Right ventricle myocardium inferior (tissue), 1 donor: ENCODE measurements at places on chromosomes 4 and X.

- no peak for DNase-seq
Observed at GRCh38 chr4:77354550-77354949, 197.5 kb downstream of the CCNG2 start.

DNA sequence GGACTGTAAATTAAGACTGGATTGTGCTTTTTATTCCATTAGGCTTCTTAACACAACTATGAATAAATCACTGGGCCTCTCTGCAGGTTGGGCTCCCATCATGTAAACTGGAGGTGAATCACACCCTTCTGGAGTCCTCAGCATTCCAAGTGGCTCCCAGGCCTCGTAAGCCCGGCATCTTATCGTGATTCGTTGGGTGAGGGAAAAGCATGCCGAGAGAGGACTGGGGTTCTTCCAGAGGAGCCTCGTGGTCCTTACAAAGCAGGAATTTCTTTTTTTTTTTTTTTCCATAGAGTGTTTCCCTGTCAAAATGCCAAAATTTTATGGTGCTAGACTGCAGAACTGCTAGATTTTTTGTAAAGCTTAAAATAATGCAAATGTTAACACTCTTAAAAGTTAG is 20.0 kb downstream of the CLDN22 start:
- no peak for DNase-seq

- DNase-seq: no peak
Observed at GRCh38 chr4:24335616-24336015, 248.7 kb downstream of the DHX15 start.

GRCh38 chrX:105273326-105273725 is 52.8 kb upstream of the TEX13A start:
- DNase-seq: no peak

DNA sequence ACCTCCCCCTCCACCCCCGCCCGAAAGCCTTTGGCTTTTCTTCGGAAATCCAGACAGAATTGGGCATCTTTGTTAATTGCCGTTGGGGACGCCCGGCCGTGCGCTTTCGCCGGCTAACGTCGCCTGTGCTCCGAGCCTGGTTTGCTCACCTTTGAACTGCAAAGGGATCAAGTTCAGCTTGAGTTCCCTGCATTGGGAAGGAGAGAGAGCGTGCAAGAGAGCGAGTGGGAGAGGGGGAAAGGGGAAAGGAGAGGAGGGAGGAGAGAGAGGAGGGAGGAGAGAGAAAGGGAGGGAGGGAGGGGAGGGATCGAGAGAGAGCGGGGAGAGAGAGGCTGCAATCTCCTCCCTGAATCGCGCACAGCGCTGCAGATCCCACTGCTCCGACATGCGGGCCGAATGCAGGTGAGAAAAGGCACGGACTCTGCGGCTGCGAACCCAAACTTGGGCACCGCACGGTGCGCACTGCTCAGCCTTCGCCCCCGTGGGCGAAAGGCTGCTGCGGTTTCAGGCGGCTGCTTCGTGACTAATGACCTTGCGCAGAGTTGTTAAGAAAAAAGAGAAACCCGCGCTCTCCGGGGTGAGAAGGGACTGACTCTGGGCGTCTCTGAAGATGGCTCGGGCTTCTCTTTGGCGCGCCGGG is at the start of gene PCDH7:
Gene PCDH7 (plus strand): TSS at position 349 of the 640 bp plus-strand sequence. CDS start 1,054 bp downstream, outside the sequence.
- DNase-seq: peak; percentile 69

DNA sequence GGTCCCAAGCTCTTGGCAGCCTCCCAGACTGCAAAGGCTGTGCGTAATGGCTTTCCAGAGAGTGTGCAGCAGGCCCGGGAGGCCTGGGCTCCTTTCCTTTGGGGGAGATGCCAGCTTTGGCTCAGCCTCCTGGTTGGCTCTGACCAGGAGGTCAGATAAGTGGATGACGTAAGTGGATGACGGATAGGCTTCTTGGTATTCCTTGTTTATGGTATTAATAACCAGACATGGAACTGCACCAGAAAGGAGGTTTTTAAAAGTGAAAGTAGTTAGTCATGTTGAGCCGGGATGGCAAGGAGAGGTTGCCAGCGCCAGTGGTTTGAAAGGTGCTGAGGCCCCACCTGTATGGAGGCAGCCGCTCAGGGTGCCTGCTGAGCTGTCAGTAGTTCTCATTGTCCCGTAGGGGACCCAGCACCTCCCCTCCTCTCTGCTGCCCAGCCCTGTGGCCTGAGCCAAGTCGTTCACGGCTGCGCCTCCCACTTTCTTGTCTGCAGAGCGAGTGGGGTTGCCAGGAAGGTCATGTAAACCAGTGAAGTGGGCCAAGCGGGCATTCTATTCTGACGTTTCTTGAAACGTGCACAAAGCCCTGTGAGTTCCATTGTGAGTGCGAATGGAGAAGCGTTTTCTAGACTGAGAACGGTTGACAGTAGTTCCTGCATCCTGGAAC is 28.7 kb upstream of the STOX2 start:
- DNase-seq: peak; percentile 88

- DNase-seq: no peak
Observed at GRCh38 chrX:39445336-39445735, 644.1 kb downstream of the MID1IP1 start.

DNA sequence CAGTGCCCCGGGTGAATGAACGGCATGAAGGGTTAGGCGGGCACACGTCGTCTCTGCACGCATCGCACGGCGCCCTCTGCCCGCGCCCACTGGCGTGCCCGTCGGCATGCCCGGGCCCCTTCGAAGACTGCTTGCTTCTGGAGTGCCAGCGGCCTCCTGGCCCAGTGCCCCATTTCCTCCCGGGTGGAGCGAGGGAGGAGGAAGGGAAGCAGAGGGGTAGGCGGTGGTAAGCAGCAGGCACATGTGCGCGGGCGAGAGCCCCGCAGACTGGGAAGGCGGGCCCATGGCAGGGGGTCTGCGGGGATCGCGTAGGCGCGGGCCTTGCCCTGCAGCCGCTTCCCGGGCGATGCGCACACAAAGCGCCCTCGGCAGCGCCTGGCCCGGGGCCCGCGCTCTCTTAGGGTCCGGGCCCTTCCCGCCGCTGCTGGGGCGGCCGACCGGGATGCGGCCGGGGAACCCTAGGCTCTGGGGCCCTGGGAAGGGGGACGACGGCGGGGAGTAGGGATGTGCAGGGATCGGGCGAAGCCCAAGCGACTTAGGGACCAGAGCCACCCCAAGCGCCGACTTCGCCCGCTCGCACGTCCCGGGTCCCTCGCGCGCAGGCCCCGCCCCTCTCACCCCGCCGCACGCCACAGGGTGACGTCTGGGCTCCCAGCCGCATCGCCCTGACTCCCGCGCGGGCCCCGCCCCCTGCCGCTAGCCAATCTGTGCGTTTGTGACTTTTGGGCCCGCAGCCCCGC is 866 bp upstream of the EMD start:
- DNase-seq: peak; percentile 81

- DNase-seq: no peak
Observed at GRCh38 chr4:75741027-75741426, 16.6 kb downstream of the USO1 start.

DNA sequence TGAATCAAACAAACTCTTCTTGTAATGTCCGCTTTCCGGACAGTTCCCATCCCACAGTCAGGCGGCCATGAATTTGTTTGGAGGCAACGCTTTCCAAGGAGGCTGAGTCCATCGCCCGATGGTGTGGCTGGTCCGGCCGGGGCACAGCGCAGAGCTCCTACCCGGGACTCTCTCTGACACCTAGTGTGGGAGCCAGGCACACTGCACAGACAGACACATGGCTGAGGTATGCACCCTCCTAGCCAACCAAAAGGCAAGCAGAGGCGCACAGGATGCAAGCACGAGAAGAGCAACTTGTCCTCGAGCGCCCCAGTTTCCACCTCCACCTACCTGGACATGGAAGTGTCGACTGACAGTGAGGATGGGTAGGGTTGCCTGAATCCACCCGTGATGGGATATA is 87.5 kb downstream of the LEF1 start:
- no peak for DNase-seq

DNA sequence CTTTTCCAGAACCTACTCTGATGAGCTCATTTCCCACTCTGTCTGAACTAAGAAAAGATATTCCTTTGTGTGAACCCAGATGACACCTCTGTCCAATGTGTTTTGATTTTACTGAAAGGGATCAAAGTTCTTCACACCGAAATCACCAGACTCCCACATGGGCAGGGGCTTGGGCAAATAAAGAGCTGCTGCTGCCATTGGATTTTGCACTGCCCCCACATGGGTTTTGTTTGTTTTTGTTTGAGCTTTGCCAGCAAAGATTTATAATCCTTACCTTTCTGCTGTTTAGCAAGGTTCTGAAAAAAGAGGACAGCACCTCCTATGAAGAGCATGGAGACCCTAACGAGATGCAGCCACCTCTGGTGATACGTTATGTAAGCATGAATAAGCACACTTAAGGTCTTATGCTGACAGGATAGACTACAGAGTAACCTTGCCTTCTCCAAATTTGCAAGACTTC is 44.3 kb downstream of the HSD17B13 start:
- DNase-seq: no peak

DNA sequence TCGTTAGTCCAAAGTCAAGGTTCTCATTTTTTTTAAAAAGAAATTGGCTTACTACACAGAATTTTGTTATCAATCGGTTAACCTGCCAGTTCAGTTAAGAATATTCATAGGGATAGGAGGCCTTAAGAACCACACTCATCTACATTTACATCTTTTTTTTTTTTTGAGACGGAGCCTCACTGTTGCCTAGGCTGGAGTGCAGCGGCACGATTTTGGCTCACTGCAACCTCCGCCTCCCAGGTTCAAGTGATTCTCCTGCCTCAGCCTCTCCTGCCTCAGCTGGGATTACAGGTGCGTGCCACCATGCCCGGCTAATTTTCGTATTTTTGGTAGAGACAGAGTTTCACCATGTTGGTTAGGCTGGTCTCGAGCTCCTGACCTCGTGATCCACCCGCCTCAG is 33.7 kb downstream of the ABCE1 start:
- DNase-seq: no peak

GRCh38 chr4:169557061-169557636 is 55.2 kb downstream of the NEK1 start:
- DNase-seq: no peak

- DNase-seq: no peak
Observed at GRCh38 chr4:40550948-40551462, 78.7 kb downstream of the RBM47 start.

- no peak for DNase-seq
Observed at GRCh38 chr4:30839583-30840520, 119.7 kb downstream of the PCDH7 start.

DNA sequence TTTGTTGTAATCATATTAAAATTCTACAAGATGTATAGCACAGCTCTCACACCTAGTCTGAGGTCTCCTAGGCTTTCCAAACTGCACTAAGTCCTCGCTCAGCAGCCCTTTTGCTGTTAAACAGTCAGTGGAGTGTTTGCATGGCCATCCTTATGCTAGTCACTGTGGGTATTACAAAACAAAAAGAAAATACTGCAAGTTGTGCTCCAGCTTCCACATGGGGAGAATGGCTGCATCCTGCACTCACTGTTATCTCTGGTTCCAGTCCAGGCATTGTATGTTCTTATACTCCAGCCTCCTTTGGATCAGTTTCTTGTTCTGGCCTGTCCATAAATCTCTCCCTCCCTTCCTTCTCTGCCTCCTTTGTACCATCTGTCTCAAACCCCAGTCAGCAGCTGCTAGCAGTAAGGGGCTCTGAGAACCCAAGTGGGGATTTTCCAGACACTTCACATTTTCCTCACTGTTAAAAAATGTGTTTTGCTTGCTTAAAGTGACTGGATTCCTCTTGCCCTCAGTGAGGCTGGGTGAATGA is 38.5 kb upstream of the BMP15 start:
- DNase-seq: no peak

GRCh38 chr4:183022617-183023016 is 76.4 kb upstream of the WWC2 start:
- DNase-seq: no peak

- DNase-seq: no peak
Observed at GRCh38 chrX:71106427-71106826, at the start of gene CXorf65. Gene CXorf65, minus strand, starts transcription at chrX:71106740. Its CDS starts 184 bp downstream, at chrX:71106556.

DNA sequence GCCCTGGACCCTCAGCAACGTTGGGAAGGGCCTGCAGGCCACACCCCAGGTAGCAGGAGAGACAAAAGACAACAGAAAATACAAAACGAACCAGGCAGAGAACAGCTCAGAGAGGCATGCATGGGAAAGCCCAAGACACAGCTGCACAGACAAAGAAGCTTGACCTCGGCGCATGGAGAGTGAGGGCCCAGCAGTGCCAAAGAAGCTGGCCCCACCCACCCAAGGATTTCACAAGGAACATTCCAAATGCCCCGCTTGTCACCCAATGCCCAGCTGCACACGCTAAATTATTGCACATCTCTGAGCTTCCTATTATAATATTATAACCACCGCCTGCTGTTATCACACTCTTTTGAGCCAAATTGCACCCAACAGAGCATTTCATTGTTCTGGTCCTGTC is 147.7 kb upstream of the TBL1X start:
- DNase-seq: no peak
